ENCODE measurements at places on chromosomes 11 and 22. TPM values are rescaled to one million over a fixed set of nuclear protein-coding genes. Genes with fewer than 3 reads are reported as not detected.
A peak's percentile ranks its signal among the peaks of the same experiment; 100 is the strongest.

The SESN3 gene
- 85.6 TPM for total RNA-seq

GRCh38 chr11:106714199-106714598 lies 304.1 kb downstream of the GUCY1A2 start:
- DNase-seq, result peak; percentile 71

DNA sequence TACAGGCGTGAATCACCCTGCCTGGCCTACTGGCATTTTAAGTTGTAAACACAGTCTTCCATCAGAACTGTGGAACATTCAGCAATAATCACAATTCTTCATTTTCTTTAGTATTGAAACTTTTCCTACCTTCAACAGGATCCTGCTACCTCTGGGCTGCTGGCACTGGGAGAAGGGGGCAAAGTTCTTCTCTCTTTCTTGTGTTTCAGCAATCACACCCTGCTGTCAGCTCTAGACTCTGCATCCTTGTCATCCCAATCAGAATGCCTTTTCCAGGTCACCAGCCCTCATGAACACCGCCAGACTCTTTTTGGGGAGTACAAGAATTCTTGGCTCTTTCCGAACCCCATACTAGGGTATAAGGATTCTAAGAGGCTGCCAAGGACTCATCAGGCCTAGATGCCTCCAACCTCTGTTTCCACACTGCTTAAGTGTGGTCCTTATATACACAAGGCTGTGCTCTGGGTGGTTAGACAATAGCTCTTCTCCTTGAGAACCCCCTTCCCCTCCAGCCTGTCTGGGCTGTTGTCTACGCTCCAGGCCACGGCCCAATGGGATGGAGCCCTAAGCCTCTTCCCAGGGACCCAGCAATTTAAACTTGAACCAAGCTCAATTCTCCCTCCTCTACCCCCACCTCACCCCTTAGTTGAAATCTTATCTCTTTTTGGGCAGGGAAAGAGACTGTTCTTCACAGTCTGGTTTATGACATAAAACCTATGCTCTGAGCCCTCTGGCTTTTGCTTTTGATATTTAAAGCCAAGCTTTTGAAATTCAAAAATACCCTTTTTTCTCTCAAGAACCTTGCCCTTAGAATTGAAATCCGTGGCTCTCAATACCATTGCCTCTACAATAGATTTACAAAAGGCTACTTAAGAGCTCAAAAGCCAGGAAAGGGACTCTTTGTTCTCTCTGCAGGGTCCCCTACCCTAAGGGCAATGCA lies 327.4 kb downstream of the BUD13 start:
- DNase-seq, result no peak

GRCh38 chr11:12430954-12431595 lies 53.7 kb downstream of the PARVA start:
- peak; percentile 87 for DNase-seq

Data from astrocyte (in vitro differentiated cells and primary cell).